Renal cortex interstitium (tissue), 15 donors: ENCODE measurements at places on chromosomes 7 and 10. TPM values are rescaled to one million over a fixed set of nuclear protein-coding genes. Genes with fewer than 3 reads are reported as not detected.

The TFEC gene
- polyA plus RNA-seq = 37.6 TPM

DNA sequence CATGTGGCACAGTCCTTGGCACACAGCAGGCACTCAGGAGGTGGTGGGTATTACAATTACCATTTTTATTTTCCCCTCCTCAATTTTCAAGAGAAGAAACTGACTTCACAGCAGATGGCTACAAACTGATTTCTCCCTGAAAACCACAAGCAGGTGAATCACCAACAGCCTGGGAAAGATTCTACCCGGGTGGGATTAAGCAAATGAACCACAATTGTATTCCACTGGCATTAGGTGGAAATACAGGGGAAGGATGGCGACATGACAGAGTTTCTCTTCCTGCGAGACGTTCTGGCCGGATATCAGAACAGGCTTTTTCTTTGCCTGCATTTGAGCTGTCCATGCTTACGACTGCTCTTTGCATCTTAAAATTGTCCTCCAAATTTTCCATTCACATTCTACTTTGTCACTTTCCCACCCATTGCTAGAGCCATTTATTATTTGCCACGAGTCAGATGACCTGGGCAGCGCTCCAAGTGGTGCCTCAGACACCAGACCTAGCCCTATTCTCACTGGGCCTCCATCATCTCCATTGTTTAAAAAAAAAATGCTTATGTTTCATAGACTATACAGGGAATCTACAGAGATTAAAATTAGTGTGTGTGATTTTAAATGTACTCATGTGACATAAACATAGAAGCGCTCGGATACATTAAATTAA is 4.6 kb downstream of the DENND11 start:
- no peak for DNase-seq

The NRP1 gene
- 148 TPM for polyA plus RNA-seq

DNA sequence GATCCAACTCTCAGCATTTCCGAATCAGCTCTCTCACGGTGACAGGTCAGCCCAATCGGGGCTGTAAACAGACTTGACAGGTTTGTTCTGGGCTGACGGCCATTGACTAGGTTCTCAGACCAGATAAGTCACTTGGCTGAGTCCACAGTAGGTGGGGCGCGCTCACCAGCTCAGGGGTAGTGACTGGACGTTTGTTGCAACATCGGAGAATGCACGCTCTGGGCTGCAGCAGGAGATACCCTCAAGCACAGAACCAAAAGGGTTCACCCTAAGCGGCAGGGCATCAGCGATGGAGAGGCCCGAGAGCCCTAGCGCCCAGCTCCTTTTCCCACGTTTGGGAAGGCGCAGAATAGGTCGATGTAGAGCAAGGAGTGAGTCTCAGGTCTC is 1.8 kb downstream of the KLLN start:
- DNase-seq = no peak

- no peak for DNase-seq
Measured at GRCh38 chr10:126508535-126509040, 120.3 kb upstream of the ADAM12 start.

GRCh38 chr7:92498557-92498956 is 20.8 kb upstream of the ERVW-1 start:
- DNase-seq = no peak

The CD36 gene
- polyA plus RNA-seq = 33.3 TPM

GRCh38 chr10:128898133-128898915 is 568.7 kb upstream of the MGMT start:
- DNase-seq = no peak

DNA sequence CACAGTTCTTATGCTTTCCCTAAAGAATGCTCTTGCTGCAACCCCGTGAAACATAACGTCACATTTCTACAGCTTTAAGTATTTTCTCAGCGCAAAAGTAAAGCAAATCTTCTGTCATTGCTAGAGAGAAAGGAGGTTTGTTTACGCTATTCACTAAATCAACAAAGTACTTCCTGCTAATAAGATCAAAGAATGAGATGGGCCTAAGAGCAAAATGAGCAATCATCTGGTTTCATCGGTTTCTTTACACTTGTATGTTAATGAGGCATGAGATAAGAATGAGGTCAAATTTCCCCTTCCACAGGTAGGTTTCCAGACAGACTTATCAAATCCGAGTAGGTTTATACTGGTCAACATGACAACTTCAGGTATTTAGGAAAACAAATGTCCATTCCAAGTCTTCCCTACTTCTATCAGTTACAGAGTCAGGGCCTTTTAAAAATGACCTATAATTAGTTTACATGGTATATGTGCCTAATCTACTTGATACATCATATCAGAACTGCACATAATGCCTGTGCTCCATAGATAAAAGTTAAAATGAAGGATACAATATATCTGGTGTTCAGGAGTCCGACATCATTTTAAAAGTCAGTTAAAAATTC is 8.4 kb downstream of the USP6NL start:
- no peak for DNase-seq
